Activated naive CD4-positive, alpha-beta T cell treated with anti-CD3 and anti-CD28 coated beads for 36 hours (primary cell): ENCODE measurements at places on chromosomes 1 and 21. TPM values are rescaled to one million over a fixed set of nuclear protein-coding genes. Genes with fewer than 3 reads are reported as not detected.

The SPRR5 gene
- not detected for total RNA-seq

DNA sequence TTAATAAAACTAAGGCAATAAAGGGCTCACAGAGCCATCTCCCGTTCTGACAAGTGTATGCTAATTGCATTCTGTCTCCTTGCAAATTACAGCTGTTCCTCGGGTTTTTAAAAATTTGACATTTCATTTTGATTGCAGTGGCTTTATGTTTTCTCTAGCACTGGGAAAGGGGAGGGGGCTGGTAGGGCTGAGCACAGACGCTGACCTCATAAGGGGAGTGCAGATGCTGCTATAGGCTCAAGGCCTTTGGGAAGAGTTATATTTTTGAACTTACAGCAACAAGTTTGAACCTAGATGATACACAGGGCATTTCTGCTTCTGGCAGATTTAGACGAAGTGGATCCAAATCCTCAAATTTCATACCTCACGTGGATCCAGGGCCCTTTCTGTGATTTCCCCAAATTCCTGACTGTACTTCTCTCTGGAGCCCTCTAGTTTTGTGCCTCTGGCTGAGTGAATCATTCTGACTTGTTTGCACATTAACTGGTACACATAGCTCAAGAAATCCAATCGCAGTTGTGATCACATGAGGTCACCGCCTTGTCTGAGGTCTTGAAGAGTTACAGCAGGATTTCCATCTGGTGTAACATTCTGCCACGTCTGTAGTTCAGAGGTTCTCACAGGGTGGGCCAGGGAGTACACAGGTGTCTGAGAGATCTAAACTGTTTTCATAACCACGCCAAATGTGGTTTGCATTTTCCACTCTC, 230.3 kb downstream of the C1orf94 start:
- H3K27me3 ChIP-seq = peaks cover 13% of the 10 kb centered on the region
- no peak for DNase-seq
- no peak overlapping the region for H3K4me3 ChIP-seq

DNA sequence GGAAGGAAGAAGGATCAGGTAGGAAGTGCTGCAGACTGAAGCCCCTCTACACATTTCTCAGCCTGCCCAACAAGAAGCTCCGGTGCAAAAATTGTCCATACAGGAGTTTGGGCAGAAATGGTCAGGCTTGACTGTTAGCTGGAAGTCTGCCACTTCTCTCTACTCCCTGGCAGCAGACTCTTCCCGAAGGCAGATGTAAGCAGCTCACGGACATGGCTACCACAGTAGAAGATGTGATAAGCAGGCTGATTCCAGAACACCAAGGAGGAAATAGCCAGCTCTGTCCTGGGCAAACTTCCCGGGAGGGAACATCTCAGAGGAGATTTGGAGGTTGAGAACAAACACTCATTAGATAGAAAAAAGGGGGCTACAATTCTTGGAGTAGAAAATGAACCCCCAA, 52.6 kb downstream of the TRABD2B start:
- no peak overlapping the region for H3K4me3 ChIP-seq
- no peaks in the 10 kb centered on the region for H3K36me3 ChIP-seq
- DNase-seq = no peak
- no peaks in the 10 kb centered on the region for H3K4me1 ChIP-seq
- H3K27ac ChIP-seq = no peak overlapping the region

- H3K27me3 ChIP-seq = peaks cover 14% of the 10 kb centered on the region
- H3K4me1 ChIP-seq = no peaks in the 10 kb centered on the region
Measured at GRCh38 chr1:168842916-168843315, 113.9 kb upstream of the DPT start.

- H3K36me3 ChIP-seq = no peaks in the 10 kb centered on the region
- DNase-seq = no peak
- no peak overlapping the region for H3K27ac ChIP-seq
- no peaks in the 10 kb centered on the region for H3K27me3 ChIP-seq
- no peak overlapping the region for H3K4me3 ChIP-seq
- H3K4me1 ChIP-seq = peaks cover 6% of the 10 kb centered on the region
Measured at GRCh38 chr1:5479876-5480646, 512.2 kb downstream of the NPHP4 start.

DNA sequence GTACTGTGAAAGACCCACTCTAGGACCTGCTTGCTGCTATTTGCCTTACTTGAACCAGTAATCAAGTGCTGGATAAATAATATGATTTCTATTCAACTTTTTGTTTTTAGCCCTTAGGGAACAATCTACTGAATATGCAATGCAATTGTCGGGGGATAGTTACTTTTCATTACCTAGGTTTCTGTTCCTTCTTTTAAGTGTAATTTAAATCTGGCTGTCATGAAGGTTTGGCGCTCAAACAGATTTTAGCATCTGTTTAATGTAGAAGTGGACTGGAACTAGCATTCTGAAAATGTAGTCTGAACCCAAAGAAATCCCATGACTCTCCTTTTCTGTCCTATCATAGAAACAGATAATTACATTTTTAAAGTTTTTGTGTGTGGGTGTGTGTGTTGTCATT, 4.8 kb downstream of the MGST3 start:
- no peaks in the 10 kb centered on the region for H3K27me3 ChIP-seq
- H3K4me3 ChIP-seq = no peak overlapping the region
- no peak for DNase-seq
- peaks cover 4% of the 10 kb centered on the region for H3K36me3 ChIP-seq
- peaks cover 20% of the 10 kb centered on the region for H3K4me1 ChIP-seq

DNA sequence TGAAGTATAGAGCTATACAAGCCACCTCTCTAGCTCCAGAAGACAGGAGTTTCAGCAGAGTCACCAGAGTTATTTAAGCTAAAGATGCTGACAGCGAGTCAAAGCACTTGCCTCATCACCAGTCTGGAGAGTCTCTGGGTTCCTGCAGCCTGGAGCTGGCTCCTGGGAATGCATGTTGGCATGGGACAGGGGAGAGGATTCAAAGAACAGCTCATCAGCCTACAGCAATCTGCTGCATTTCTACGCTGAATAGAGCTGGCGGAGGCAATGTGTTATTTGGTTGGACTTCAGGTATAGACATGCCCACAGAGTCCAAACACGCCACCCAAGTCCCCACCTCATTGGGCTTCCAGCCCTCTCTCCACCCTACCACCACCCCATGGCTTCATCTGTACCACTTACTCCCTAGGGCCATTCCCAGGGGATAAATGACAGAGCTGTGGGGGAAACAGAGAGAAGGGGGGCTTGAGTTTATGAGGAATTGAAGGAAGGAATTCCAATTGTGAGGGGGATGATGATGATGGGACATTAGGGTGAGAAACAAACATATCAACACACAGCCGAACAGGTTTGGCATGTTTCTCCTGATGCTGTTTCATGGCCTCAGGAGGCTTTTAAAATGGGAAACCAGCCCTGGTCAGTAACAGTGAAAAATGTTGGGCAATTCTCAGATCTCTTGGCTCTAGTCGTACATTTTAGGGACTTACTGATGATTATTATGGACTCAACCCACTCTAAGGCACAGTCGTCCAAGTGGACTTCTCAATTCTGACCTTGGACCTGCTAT, 58.4 kb downstream of the PLEKHA6 start:
- H3K27me3 ChIP-seq = peaks cover 6% of the 10 kb centered on the region
- H3K36me3 ChIP-seq = no peaks in the 10 kb centered on the region
- H3K4me3 ChIP-seq = no peak overlapping the region
- H3K4me1 ChIP-seq = peaks cover 5% of the 10 kb centered on the region
- H3K27ac ChIP-seq = no peak overlapping the region
- no peak for DNase-seq
